ENCODE measurements at places on chromosomes 2 and 18.

DNA sequence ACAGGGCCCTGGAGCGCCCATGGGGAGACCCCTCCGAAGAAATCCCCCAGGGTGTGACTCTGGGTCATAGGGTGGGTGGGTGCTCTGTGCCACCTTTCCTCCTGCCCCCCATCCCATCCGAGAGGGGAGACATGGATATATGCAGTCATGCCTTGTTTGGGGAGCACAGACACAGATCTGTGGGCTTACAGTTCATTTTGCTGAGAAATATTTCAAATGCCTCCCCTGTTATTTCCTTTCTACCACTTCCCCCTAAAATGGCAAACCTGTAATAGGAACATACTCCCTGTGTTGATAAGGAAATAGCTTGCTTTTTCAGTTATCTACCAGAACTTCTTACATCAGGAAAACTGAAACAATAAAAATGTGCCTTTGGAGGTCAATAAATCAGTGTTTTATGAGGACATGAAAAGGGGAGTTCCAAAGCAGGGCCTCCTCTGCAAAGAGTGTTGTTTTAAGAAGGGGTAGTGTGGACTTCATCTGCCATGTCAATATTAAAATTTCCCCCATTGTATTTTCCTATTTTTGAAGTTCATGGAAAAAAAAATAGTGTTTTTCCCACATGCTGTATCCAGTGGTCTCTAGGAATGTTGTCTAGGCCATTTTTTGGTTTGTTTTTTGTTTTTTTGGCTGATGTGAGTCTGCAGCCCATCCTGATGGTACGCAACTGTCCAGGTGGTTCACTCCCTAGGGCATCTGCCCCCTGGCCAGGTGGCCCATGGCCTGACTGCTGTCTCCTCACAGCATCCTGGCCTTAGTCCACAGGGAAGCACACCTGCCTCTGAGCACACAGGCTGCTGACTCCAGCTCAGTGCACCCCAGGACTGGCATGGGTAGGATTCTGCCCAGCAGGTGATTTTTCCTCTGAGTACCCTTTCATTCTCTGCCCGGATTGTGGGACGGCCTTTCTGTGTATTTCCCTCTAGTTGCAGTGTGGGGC, 3.7 kb downstream of the TNFRSF11A start:
- DNase-seq, result no peak

- no peak for DNase-seq
Measured at GRCh38 chr2:11437602-11438001, 28.4 kb downstream of the E2F6 start.

DNA sequence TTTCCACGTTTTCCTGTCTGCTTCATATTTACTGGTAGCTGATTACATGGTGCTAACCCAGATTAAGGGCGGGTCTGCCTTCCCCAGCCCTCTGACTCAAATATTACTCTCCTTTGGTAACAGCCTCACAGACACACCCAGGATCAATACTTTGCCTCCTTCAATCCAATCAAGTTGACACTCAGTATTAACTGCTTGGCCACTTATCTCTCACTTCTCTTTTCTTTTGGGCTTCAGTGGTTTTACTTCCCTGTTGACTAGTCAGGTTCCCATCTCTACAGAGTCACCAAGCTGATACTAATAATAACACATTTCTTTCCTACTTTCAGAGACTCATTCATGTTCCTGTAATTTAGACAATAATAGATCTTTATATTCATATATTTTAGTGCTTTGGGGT, 302.2 kb upstream of the MAP2 start:
- DNase-seq, result no peak

GRCh38 chr2:62347563-62348270, 151.8 kb downstream of the B3GNT2 start:
- no peak for DNase-seq

- DNase-seq, result no peak
Measured at GRCh38 chr18:36300211-36300610, 2.7 kb downstream of the FHOD3 start.

GRCh38 chr18:38932752-38933151, 1367.2 kb upstream of the CELF4 start:
- no peak for DNase-seq

DNA sequence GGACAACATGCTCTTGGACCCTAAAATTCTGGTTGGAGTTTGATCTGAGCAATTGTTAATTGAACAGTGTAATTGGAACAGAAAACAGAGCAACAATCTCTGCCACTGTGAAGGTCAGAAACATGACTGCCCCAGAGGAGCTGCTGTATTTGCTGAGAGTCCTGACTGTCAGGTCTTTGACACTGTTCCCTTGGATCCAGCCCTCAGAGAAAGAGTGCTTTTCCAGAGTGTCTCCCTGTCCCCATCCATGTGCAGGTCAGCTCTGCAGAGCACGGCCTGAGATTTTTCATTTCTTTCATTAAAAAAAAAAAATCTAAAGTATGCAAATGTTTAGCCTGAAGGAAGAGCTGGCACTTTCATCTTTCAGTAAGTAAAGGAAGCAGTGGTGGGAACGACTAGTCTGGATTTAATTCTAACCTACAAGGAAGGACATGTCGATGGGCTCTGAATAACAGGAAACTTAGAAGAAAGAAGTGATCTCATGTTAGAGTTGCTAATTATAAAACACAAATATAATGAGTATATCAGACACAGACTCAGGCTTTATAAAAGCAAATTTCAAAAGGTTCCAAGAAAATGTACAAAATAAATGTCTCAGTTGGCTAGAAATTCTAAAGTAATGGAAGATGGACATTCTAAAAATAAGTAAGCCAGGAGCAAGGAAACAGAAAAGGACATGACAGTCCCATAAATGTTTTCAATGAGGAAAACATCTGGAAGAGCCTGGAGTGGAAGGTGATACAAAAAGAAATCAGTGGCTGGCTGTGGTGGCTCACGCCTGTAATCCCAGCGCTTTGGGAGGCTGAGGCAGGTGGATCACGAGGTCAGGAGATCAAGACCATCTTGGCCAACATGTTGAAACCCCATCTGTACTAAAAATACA, 876.5 kb downstream of the EPHA4 start:
- no peak for DNase-seq

- no peak for DNase-seq
Measured at GRCh38 chr2:79578952-79579351, 66.1 kb downstream of the CTNNA2 start.

GRCh38 chr2:100986157-100986556, 15.9 kb upstream of the RPL31 start:
- no peak for DNase-seq

DNA sequence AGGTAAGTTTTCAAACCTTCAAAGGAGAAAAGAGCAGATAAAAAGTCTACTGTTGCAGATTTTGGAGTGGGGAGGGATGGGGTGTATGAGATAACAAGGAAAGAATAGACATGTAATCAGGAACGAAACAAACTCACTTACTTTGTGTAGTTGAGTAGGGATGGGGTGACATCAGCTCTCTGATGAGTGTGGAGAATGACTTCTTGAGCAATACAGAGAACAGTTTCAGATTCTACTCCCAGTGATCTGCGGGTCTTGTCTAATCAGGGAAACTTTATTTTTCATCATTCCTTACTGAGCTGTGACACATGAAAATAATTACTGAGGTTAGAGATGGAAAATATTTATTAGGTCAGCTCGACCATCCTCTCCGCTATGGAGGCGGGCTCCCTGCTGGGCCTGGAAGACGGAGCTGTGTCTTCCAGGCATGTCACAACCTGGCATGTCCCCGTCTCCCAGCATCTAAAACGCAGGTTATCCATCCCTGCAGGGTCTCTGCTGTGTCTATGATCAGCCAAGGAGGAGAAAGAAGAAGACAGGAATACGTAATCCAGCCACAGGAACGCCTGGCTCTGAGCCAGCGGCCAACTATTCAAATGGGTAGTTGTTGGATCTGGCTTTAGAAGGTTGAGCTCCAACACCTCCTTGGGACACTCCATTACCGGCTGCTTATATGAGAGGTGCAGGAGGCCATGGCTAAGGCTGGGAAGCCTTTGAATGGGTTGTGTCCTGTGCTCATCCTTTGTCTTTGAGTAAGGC, 99.0 kb upstream of the SATB2 start:
- no peak for DNase-seq

- DNase-seq, result no peak
Measured at GRCh38 chr18:10661317-10661716, 135.5 kb downstream of the NAPG start.

GRCh38 chr2:131493199-131493968, 1.2 kb upstream of the MZT2A start:
- no peak for DNase-seq

DNA sequence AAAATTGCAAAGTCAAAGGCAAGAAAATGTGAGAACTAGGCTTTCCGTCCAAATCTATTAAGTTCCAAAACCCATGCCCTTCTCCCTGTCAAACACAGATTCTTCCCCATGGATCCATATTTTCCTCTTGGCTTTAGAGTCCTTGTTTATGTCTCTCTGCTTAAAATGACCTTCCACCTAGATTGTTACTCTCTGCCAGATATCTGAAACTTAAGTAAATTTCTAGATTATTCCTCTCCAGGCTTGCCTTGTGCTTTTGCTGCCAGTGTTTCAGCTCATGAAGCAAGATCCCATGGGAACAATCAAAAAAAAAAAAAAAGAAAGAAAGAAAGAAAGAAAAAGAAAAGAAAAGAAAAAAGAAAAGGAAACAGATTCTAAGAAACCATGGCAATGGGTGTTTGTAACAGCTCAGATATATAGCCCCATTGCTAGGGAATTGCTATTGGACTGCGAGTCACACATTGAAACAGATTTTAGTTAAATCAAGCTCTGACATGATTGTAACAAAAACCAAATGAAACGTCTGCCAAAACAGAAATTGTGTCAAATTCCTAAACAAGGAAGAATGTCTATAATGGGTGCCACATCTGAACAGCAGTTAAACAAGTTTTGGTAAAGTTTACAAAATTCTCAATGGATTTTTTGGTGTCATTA, 660.7 kb upstream of the CNTNAP5 start:
- no peak for DNase-seq

- DNase-seq, result peak; percentile 80
Measured at GRCh38 chr18:52045946-52046675, 293.9 kb upstream of the DCC start.

DNA sequence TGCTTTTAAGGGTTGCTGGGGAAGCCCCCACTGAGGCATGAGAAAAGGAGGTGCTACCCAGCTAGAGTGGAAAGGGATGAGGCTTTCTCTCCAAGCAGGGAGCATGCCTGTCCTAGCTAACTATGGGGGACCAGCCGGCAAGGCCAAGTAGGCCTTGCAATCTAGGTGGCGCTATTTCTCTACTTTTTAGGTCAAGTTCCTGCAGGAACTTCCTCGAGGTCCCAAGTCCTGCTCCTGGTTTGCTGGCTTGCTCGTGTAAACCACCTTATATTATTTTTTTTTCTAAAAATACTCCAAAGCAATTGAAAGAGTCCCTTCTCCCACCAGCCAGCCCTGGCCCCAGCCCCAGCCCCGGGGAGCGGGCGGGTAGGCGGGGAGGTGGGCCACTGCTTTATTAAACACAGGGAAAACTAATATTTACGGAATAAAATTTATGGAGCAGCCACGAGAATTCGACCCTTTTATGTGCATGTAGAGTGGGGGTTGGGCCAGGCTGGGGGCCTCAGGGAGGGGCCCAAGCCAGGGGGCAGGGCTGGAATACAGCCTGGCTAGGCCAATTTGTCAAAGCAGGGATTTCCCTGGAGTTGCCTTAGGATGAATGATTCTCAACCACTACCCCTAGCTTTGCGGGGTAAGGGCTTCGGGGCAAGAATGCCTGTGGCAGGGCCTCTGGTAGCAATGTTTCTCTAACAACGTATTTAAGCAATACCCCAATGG, 12.8 kb upstream of the IHH start:
- DNase-seq, result peak; percentile 57

DNA sequence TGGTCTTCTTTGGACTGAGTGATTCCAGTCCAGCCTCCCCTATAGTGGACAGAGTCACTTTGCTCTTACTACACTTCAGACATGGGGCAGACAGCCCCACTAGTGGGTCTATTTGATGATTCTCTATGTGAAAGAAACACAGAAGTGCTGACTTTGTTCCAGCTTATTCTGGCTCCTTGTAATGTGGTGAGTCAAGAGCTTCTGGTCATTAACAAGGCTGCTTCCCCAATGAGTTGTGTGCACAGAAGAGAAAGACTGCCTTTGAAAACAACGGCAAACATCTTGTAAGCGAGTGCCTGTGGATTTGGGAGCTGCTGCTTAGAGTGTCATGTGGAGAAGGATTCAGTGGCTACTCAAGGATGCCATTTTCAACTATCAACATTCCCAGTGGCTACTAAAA, 39.1 kb downstream of the RMC1 start:
- DNase-seq, result no peak

DNA sequence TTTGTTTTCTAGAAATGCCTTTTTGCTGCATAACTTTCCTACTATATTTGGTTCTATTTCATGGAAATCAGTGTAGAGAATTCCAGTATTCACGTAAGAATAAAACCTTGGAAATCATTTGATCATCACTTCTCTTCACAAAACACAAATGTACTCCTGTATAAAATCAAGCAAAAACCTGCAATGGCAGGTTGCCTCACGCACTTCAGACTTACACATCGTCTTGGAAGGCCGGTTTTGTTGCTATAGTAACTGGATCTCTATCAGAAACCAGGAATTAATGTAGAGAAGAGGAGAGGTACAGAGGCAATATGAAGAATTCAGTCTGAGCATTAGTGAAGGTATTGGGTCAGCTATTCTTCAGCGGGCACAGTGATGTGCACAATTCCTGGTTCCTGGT, 370.7 kb upstream of the CYRIA start:
- DNase-seq, result no peak

GRCh38 chr18:58525517-58525916, 103.4 kb downstream of the ALPK2 start:
- DNase-seq, result no peak

DNA sequence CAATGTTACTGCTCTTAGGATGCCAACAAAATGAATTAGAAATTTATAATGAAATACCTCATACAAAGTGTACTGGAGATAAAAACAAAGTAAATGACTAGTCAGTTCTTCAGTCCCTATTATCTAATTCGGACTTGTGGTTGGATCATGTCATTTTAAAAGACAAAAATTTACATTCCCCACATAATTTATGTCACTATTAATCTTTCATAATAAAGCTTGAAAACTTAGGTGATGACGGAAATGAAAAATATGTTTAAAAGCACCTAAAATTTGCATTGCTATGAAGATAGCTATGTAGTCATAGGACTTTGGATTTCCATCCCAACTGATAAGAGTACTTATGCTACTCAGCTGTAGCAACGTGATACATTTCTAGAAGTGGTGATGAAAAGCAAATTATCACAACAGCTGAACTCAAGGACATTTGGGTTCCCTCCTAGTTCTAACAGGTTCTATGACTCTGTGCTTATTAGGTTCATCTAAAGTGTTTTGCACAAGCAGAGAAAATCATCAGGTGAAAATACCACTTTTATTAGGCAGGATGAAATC, 58.4 kb downstream of the LRPPRC start:
- no peak for DNase-seq
